Activated gamma-delta T cell (primary cell): ENCODE measurements at places on chromosomes 5 and 9.

DNA sequence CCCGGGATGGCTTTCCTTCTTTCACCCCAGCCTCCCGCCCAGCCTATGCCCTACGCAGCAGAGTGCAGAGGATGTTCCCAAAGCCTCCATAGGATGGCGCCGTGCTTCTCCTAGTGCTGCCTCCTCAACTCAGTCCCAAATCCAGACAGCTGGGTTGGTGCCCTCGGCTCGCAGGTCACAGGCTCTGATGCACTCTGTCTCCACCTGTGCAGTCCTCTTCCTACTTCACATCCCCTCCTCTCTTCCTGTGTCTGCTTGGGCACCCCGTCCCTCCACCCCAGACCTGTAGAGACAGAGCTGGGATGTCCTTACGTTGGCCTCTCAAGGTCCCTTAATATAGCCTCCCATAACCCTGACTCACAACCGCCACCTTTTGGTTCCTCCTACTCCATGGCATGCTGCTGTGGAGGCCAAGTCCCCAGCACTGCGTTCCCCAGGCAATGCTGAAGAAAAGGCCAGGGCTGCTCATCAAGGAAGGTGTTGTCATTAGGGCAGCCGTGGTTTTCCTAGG, 314.4 kb downstream of the GADD45G start:
- no peak for DNase-seq

DNA sequence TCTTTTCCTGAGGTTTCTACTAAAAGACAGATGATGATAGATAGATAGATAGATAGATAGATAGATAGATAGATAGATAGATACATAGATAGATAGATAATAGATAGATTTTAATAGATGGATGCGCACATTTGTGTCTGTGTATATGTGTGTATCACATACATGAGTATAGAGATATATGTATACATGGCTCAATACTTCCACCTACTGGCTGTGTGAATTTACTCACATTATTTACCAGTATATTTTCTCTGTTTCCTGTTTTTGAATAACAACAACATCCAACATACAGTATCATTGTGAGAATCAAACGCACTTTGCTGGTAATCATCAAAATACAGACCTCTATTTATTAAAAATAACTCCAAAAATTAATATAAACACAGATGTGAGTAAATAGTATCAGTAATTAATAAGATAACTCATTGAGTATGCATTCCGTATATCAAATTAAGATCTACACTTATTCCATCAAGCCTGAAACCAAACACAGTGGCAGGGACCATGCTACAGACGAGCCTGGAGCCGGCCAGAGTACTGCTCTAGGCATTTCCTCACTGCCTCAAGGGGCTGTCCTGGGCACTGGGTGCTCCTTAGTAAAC, 338.0 kb downstream of the SEMA5A start:
- no peak for DNase-seq

DNA sequence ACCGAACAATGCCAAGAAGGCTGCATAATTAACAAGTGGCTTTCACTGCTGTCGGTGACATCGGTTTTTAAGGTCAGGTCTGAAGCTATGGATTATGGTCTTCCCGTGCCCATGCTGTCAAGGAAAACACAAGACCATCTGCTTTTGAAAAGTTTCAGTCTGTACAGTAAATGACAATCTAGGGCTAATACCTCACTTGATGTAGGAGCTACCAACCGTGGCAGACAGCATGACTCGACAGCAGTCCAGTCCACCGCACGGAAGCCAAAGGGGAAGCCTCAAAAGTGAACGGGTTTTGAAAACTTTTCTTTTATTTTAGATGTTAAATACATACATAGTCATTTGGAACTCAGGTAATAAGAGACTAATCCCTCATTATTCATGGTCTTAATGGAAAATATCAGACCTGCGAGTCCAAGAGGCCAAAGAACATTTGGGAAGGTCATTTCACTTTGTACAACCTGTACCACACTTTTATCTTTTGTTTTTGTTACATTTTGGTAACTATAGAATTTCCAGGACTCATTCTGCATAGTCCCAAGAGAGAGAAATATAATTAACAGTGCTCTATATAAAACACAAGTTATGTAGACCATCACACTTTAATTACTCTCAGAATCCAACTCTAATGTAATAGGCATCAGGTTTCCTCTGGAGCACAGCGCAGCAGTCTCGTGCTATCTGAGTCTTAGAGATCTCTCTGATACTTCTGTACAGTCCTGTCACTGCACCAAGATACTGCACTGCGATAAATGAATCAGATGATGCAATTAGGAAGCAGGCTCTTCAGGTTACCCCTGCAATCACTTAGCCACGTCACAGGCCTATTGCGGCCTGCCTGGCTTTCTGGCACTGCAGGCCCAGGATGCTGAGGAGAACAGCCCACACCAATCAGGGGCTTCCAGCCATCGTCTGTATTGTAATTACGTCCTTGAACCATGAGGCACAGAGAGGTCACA, 184.9 kb downstream of the FANCC start:
- DNase-seq = no peak

GRCh38 chr9:127905004-127905728, 5.8 kb upstream of the ST6GALNAC6 start:
- DNase-seq = no peak

- DNase-seq = no peak
Observed at GRCh38 chr9:129630967-129631673, 5.2 kb downstream of the NTMT1 start.

- no peak for DNase-seq
Observed at GRCh38 chr5:35046774-35047173, 975 bp downstream of the AGXT2 start.

GRCh38 chr9:35639631-35640030, 11.1 kb downstream of the SIT1 start:
- no peak for DNase-seq

- no peak for DNase-seq
Observed at GRCh38 chr9:78026416-78026815, 5.2 kb downstream of the GNAQ start.

DNA sequence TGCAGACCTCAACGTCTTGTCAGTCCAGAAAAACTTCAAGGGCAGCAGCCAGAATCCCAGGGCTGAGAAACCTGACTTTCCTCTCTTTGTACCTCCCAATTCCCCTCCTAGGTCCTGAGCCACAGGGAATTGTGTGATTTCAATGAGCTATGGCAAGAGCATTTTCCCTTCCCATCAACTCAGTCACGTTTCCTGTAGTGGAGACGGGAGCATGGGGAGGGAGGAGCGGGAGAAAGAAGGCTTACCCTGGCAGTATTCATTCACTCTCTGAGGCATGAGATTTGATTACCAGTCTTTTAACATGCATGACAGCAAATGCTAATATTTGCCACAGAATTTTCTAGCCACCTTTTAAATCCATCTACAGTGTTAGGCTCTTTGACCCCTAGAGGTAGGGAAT, 109.4 kb upstream of the TBCA start:
- no peak for DNase-seq

DNA sequence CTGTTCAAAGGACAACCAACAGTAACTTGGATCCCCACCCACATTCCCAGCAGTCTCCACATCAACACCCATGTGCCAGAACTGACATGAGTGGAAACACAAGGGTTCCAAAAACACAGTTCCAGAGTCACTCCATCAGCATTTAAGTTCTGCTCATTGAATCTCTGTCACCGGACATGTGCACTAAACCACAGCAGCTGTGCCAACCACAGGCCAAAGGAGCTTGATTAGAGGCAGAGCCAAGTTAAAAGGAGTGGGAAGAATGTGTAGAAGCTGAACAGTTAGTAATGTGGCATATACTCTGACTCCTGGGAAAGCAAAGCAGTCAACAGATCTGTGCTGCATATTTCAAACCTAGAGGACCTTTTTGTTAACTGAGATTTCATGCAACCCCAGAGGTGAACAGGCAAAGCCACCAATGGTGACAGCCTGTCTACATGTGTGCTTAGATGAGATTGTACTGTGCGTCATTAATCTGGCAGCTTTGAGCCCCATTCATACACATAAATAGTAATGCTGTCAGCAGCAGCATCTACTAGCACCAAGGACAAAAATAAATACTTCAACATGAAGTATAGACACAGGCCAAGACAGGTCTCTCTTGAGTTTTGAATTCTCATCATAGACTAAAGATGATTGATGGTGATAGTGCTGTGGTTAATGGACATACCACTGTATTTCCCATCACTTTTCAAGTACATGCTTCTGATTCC, 16.4 kb upstream of the FST start:
- DNase-seq = no peak

- no peak for DNase-seq
Observed at GRCh38 chr5:172584638-172585037, 56.4 kb upstream of the NEURL1B start.

DNA sequence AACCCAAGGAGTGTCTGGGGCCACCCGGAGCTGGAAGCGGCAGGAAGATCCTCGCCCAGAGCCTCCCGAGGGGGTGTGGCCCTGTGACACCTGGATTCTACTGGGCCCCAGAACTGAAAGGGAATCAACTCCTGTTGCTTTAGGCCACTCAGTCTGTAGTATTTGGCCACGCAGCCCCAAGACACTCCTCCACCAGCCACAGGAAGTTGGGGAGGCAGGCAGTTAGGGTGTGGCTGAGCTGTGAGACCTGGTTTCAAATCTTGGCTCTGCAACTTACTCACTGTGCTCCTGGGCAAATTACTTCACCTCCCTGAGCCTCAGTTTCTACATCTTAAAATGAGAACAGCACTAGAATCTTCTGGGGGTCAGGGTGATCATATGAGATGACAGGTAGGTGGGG, 119.8 kb upstream of the PPP1R26 start:
- DNase-seq = no peak

- no peak for DNase-seq
Observed at GRCh38 chr9:131854896-131855613, 115.2 kb upstream of the RAPGEF1 start.

DNA sequence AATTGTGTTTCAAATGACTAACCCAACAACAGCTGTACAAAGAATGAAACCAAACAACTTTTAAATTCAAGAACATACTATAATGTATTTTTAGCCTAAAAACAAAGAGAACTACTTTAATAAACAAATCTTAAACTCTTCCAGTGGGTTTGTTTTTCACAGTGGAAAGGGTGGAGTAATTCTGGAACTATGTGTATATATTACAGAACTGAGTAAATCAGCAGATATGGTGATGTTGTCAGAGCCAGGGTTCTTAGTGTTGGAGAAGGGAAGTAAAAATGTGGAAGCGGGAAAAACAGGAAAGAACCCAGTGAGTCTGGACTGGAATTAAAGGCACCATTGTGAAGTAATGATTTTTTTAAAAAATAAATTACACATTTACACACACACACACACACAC, 144.9 kb downstream of the CDK5RAP2 start:
- no peak for DNase-seq

GRCh38 chr9:121686930-121687541, 35.6 kb downstream of the DAB2IP start:
- DNase-seq = no peak

- DNase-seq = no peak
Observed at GRCh38 chr5:74131250-74131649, 505.3 kb downstream of the ARHGEF28 start.

DNA sequence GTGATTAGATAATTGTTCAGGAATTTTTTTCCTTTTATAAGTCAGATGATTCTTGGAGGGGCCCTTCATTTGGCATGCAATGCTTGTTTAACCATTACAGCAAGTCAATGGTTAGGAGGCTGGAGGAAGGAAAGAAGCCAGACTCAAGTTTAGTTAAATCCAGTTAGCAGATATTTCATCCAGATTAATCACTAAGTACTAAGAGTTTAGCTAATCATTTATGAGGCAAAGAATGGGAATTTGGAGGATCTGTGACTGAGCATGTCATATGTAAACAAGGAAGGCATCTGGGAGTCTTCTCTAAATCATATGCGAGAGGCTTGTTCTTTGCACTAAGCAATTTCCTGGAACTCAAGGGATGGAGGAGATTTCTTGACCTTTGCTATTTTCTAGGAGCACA, 145.3 kb upstream of the SGCD start:
- no peak for DNase-seq

GRCh38 chr5:59684388-59685190, 208.9 kb downstream of the PDE4D start:
- DNase-seq = no peak

- DNase-seq = no peak
Observed at GRCh38 chr5:6059137-6059800, 319.1 kb downstream of the MED10 start.

GRCh38 chr5:139998837-139999236, 44.3 kb downstream of the NRG2 start:
- no peak for DNase-seq

- DNase-seq = no peak
Observed at GRCh38 chr5:75668445-75668844, 48.8 kb downstream of the POC5 start.

DNA sequence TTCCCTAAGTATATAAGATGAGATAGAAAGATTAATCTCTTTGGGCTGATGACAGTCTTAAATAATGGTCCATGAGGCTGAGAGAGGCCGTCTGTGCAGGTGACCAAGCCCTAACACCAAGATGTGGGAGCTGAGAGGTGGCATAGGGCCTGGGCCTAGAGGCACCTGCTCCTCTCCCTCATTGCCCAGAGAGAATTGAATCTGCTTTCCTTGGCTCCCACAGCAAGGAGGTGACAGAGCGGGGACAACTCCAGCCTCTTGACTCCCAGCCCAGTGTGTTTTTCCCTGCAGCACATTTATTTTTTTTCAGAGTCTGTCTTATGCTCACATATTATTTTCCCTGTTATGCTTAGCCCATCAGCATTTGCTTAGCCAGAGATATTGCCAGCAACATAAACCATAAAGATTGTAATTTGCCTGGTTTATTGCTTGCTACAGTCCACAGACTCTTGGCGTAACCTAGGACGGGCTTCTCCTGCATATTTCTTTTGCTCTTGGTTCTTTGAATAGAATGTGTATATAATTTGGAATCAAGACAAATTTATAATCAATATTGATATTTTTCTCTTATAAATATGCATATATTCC, 105.6 kb downstream of the NTRK2 start:
- no peak for DNase-seq

- DNase-seq = no peak
Observed at GRCh38 chr5:72123764-72124376, 16.6 kb downstream of the MAP1B start.

GRCh38 chr9:8012986-8013385, 213.4 kb upstream of the DMAC1 start:
- DNase-seq = no peak

GRCh38 chr9:93184432-93185265, 710 bp downstream of the WNK2 start:
- DNase-seq = no peak

GRCh38 chr9:25939126-25939525, 260.9 kb upstream of the TUSC1 start:
- DNase-seq = no peak

DNA sequence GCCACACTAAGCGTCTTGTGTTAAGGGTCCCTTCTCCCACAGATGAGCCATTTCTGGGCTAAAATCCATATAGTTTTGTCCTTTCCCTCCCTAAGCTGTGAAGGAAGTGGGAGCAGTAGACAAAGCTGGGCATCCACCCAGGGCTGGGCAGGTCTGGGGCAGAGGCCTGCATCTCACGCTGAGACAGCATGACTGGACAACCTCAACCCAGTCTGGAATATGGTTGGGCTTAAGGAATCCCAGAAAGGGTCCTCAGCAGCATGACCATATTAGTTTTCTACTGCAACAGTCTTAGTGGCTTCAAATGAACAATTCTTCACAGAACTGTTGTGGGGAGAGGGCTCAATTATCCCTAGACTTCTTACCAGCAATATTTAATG, 173.8 kb downstream of the AUH start:
- no peak for DNase-seq

GRCh38 chr9:111949919-111950318, 53.3 kb downstream of the UGCG start:
- no peak for DNase-seq

- DNase-seq = no peak
Observed at GRCh38 chr5:88503406-88503805, 234.8 kb upstream of the TMEM161B start.
